ENCODE measurements at places on chromosomes 11 and 22.

- no peak for DNase-seq
Observed at GRCh38 chr22:21043860-21044535, 1.7 kb upstream of the LRRC74B start.

DNA sequence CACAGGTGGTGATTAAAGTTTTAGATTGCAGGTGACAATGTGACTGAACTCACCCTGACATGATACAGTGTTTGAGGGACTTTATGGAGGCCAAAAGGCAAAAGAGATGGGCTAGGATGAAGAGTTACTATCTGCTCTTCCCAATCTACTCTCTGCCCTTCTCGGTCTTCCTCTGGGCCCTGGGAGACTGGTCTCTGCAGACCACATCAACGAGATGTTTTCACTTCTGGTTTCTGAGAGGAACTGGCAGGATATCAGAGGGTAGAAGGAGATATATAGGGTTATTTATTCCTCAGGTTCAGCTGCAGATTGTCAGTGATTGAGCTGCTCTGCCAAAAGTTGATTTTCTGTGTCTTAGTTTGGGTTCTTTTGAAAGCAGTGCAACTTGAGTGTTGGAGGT, 32.4 kb upstream of the CD44 start:
- no peak for DNase-seq

DNA sequence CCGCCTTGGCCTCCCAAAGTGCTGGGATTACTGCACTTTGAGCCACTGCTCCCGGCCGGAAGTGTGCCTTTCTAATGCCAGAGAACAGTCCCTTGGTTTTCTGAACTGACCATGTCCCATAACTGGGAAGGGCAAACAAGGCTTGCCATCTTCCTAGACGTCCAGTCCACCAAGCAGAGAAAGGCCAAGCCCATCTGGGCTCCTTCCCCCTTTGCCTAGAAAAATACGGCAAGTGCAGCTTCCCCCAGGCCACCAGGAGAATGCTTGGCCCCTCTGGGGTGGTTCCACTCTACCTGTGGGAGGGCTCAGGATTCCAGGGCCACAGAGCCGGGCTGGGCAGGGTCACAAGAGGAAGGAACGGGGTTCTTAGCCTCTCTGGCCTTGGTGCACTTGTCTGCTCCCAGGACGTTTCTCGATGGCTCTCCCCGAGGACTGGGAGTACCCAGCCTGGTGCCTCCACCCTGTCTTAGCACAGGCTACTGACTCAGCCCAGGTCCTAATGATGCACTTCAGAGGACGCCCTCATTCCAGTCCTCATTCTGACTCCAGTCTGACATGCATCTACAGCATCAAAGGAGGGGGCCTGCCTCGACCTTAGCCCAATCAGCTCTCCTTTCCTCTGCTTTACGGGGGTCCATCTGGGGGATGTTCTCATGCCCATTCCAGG, 1.2 kb downstream of the USP2 start:
- DNase-seq, result no peak

DNA sequence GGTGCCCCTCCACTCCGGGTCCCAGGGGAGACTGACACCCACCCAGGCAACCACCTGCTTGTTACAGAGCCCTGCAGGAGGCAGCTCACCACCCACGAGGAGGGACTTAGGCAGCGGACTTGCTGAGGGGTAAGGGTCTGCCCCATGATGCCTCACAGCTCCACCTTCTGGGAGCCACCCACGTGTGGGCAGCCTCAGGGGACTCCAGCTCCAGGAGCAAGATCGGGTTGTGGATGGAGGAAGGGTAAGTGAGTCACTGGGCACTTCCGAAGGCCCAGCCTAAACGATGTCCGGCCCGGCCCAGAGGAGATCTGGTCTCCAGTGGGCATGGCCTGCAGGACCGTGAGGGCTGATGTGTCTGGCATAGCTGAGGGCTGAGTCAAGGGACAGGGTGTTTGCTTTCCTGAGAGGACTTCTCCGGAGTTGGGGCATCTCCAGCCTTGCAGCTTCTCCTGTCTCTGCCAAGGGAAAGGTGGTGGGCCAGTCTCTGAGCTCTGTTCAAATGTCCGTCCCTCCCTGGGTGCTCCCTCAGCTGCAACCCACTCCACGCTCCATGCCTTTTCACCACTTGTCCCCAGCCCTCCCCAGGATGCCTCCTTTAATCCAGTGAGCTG, 32.3 kb upstream of the P2RY2 start:
- no peak for DNase-seq

DNA sequence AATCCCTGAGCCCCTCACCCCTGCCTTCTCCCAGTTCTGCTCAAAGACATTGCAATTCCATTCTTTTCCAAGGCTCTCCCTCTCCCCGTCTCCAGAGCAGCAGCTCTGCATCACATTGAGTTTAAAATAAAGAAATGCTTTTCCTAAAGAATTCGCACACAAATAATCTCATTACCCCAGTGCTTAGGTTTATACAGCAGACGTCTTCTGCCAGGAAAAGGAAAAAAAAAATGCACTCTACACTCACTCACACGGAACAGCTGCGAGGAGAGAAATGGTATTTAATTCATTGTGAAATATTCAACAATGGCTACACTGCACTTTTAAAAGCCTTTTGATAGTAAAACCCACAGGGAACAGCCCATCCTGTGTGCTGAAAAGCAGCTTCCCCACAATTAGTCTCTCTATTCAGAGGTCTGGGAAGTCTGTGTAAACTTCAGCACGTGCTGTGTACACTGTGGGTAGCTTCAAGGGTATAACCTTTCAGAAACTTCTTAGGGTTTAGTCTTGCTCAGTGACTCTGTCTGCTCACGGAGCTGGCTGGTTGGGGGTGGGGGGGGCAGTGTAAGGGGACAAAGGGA, 42.8 kb downstream of the ETS1 start:
- no peak for DNase-seq

- DNase-seq, result no peak
Observed at GRCh38 chr11:70470127-70470526, 71.8 kb downstream of the CTTN start.

DNA sequence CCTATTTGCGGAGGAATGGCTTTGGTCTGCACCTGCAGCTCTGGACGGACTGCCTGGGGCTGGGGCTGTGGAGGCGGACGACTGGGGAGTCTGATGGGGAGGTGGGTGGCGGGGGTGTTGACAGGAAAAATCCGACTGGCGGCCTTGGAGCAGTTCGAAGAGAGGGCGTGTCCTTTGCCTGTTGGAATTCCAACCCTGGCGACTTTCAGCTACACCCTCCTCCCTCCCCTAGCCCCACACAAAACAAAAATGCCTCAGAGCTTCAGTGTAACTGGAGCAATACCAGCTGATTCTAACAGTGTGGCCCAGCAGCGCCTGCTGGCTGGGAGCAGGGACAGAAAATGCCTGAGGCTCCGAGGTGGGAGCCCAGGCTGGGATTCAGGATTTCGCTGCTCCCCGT, 85.4 kb downstream of the ATXN10 start:
- no peak for DNase-seq
